Activated CD4-positive, alpha-beta T cell treated with anti-CD3 and anti-CD28 coated beads, Interleukin-2, amount 10 ng/mL, durations not matched to agents 7 days and 5 days (primary cell): ENCODE measurements at places on chromosomes 5 and 9. TPM values are rescaled to one million over a fixed set of nuclear protein-coding genes. Genes with fewer than 3 reads are reported as not detected.
A peak's percentile ranks its signal among the peaks of the same experiment; 100 is the strongest.

PCDHGA10 gene
- total RNA-seq: not detected

C1QTNF3 gene
- 5.2 TPM for total RNA-seq

GRCh38 chr9:98019098-98019497, 36.0 kb downstream of the ANP32B start:
- H3K36me3 ChIP-seq: peaks cover 56% of the 10 kb centered on the region
- no peak for DNase-seq
- no peak overlapping the region for H3K27ac ChIP-seq
- H3K4me1 ChIP-seq: peaks cover 1% of the 10 kb centered on the region
- no peak overlapping the region for H3K4me3 ChIP-seq

DNA sequence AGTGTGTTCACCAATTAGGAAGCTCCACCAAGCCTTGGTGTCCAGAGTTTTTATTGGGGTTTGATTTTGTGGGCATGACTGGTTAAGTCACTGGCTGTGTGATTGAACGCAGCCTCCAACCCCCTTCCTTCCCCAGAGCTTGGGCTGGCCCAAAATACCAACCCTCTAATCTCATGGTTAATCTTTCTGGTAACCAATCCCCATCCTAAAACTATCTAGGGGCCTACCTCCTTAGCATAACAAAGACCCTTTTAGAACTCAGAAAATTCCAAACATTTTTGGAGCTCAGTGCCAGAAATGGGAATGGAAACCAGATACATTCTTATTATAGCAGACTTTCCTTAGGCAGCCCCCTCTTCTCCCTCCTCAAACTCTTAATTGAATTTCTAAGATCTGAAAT, 35.9 kb upstream of the HRH2 start:
- DNase-seq: no peak
- peaks cover 7% of the 10 kb centered on the region for H3K36me3 ChIP-seq
- no peak overlapping the region for H3K27ac ChIP-seq
- H3K4me3 ChIP-seq: no peak overlapping the region

DNA sequence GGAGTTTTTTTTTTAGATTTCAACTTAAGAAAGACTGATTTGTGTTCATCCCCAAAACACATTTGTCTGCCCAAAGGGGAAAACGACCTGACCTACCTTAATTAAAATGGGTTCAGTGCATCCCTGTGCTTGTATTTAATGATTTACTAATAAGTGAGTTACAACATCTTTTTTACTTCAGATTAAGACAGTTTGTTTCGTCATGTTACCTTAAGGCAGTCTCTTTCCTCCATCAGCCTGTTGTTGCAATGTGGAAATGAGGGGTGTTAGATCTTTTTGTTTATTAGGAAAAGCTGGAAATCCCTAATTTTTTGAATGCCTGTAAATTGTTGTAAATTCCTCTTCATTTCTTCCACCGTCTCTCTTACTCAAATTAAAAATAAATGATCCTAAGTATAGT, 177.5 kb downstream of the GDNF start:
- no peaks in the 10 kb centered on the region for H3K27me3 ChIP-seq
- no peak for DNase-seq
- H3K27ac ChIP-seq: no peak overlapping the region

STING1 gene
- total RNA-seq: 175 TPM

MRRF gene
- 34.1 TPM for total RNA-seq

DNA sequence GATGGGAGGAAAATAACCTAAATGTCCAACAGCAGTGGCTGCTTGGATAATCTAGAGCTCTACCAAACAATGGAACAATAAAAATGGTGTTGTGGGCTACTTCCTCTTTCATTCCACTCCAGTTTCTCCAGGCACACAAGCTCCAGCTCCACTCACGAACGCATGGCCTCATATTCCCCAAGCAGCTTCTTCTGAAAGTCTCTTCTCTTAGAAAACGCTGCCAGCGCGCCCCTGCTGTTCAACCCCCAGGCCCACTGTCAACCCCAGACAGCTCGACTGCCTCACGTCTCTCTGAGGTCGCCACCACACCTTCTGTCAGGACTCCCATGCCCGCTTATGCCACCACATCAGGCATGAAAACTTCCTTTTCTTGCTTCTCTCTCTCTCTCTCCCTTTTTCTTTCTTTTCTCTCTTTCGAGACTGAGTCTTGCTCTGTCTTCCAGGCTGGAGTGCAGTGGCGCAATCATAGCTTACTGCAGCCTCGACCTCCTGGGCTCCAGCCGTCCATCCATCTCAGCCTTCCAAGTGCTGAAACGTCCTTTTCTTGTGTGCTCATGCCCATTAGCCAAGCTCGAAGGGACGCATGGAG, 16.2 kb downstream of the OR2V2 start:
- H3K4me3 ChIP-seq: peak overlapping the region; percentile 2
- H3K27me3 ChIP-seq: peaks cover 9% of the 10 kb centered on the region
- H3K36me3 ChIP-seq: no peaks in the 10 kb centered on the region
- H3K27ac ChIP-seq: peak overlapping the region; percentile 87

GRCh38 chr9:34331196-34331595, 1.8 kb downstream of the NUDT2 start:
- no peak for DNase-seq
- no peak overlapping the region for H3K27ac ChIP-seq
- peaks cover 1% of the 10 kb centered on the region for H3K36me3 ChIP-seq
- H3K27me3 ChIP-seq: no peaks in the 10 kb centered on the region

PCDHGA2 gene
- total RNA-seq: not detected

GRCh38 chr5:125244531-125244930, 498.1 kb upstream of the ZNF608 start:
- no peak overlapping the region for H3K4me3 ChIP-seq
- no peaks in the 10 kb centered on the region for H3K36me3 ChIP-seq
- H3K27me3 ChIP-seq: no peaks in the 10 kb centered on the region
- H3K27ac ChIP-seq: no peak overlapping the region
- DNase-seq: no peak

TMEM215 gene
- total RNA-seq: not detected

DNA sequence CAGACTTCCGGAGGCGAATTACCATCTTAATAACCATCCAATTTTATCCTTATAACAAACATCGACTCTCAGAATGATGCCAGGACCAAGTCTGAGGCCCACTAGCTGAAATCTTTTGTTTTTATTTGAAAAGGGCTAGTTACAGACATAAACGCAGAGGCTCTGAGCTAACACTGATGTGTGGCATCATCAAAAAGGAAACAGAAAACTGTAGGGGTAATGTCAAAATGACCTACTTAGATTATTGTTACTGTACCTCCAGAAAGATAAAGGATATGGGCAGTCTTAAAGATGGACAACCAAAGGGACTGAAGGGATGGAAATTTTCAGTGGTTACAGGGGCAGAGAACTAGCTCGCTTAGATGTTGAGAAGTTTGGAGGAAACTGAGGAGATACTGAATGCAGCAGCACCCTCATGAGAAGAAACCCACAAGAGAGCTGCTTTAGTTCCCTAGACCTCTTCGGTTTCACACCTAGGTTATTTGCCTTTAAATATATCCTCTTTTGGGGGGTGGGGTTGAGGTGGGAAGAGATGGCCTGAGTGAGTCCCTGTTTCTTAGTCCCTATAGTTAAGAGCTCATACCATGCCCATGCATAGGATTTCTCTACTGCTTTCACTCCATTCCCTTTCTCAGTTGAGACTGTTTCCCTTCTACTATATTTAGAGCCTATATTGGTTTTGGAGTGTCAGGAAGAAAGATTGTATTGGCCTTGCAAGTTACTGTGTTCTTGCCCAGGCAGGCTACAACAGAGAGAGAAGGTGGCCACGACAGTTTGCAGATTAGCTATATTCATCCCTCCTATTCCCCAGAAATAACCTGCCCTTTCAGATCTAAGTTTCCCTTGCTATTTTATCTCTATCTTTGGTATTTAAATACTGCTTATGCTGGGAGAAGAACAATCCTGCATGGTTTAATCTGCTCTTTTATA, 320.4 kb upstream of the EFNA5 start:
- no peak for DNase-seq
- no peak overlapping the region for H3K27ac ChIP-seq
- no peak overlapping the region for H3K4me3 ChIP-seq
- no peaks in the 10 kb centered on the region for H3K36me3 ChIP-seq
- H3K4me1 ChIP-seq: peaks cover 9% of the 10 kb centered on the region

NEURL1B gene
- total RNA-seq: 8.7 TPM

DNA sequence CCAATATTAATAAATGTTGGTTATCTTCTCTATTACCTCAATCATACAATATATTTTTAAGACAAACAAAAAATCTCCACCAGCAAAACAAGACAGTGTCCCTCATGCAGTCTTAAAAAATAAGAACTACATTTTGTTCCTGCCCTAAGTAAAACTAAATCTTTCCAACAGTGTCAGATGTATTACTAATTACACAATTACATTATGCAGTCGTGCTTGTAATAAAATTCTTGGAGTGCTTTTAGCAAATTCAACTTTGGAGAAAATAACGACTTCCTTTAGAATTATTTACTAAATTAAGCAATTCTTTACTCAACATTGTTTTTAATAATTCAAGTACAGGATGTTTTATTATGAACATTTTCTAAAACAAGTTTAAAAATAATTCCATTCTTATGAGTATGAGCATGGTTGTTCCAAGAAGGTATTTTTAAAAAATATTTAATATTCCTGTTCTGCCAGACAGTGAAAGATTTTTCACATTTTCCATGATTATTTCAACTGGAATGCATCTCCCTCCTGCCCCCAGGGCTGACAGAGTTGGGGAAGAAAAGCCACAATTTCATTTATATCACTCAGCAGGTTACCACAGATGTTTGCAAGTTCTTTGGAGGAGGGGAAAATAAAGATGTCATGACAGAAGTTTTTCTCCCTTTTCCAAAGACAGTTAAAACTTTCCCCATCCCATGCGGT, 137.9 kb downstream of the FAM114A2 start:
- H3K4me3 ChIP-seq: no peak overlapping the region
- no peak for DNase-seq
- H3K4me1 ChIP-seq: no peaks in the 10 kb centered on the region

HDAC3 gene
- total RNA-seq: 70.2 TPM

GRCh38 chr5:145980259-145980658, 43.9 kb downstream of the SH3RF2 start:
- no peak for DNase-seq
- H3K27ac ChIP-seq: no peak overlapping the region
- no peak overlapping the region for H3K4me3 ChIP-seq
- peaks cover 8% of the 10 kb centered on the region for H3K27me3 ChIP-seq
- no peaks in the 10 kb centered on the region for H3K4me1 ChIP-seq

DNA sequence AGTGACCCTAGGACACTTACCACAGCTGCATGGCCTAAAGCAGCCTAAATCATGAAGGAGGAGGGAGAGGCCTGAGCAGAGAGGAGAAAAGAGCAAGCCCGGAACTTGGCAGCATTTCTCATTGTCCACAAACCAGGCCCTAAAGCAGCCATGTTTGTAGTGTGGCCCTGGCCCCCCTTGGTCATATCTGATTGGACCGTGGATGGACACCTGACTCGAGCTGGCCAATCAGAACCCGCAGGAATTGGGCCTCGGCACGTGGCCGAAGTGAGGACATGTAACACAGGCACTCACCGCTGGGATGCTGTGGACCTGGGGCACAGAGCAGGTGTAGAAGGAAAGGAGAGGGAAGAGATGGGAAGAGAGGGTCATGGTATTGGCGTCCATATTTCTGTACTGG, 56.9 kb downstream of the ASS1 start:
- H3K27ac ChIP-seq: no peak overlapping the region
- H3K36me3 ChIP-seq: no peaks in the 10 kb centered on the region
- DNase-seq: no peak
- no peak overlapping the region for H3K4me3 ChIP-seq
- H3K27me3 ChIP-seq: no peaks in the 10 kb centered on the region
- no peaks in the 10 kb centered on the region for H3K4me1 ChIP-seq

DNA sequence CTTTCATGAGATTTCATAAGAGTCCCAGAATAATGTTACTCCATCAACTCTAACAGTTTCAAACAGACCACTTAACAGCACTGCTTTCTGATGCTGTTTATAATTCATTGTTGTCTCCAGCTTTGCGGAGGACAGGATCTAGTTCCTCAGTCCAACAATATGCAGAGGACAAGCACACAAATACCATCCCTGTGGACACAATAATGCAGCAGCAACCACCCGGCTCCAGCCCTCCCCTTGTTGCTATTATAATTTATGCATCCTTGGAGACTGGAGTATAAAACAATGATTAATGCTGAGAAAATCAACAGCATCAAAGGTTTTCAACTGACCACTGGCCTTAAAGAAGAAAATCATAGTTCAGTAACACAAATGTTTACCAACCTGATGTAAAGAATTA, 108.3 kb downstream of the DENND1A start:
- no peaks in the 10 kb centered on the region for H3K27me3 ChIP-seq
- no peak overlapping the region for H3K27ac ChIP-seq
- no peak overlapping the region for H3K4me3 ChIP-seq
- no peaks in the 10 kb centered on the region for H3K36me3 ChIP-seq
- no peak for DNase-seq

DNA sequence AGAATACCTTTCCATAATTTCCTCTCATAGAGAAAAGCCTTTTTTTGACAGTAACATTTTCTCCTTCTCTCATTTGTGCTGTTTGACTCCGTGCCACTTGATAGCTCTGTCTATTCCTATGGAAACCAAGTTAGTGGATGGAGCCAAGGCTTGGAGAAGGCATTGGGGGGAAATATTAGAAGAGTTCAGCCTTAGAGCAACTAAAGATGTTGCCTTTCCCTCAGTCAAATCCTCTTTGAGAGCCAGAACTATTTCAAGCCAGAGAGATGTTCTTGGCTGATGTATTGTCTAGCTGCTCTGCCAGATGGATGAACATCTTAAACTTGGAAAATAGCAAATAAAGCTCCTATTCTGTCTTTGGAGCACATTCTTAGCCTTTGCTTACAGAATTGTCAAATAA, 112.4 kb downstream of the INVS start:
- no peaks in the 10 kb centered on the region for H3K27me3 ChIP-seq
- no peak for DNase-seq
- H3K27ac ChIP-seq: no peak overlapping the region
- H3K4me3 ChIP-seq: no peak overlapping the region

AQP7 gene
- total RNA-seq: 0.23 TPM

- peak overlapping the region; percentile 83 for H3K4me3 ChIP-seq
- H3K36me3 ChIP-seq: peaks cover 5% of the 10 kb centered on the region
- peak overlapping the region; percentile 91 for H3K27ac ChIP-seq
- no peaks in the 10 kb centered on the region for H3K27me3 ChIP-seq
Measured at GRCh38 chr9:127569886-127570401, 42.1 kb upstream of the STXBP1 start.

DNA sequence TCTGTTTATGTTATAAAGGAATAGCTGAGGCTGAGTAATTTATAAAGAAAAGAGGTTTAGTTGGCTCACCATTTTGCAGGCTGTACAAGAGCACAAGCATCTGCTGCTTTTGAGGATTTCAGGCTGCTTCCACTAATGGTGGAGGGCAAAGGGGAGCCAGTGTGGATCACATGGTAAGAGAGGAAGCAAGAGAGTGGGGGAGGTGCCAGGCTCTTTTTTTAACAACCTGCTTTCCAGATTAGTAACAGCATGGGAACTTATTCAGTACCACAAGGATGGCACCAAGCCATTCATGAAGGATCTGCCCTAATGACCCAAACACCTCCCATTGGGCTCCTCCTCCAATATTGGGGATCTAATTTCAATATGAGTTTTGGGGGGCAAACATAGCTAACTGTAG, 40.4 kb downstream of the CCL28 start:
- H3K27me3 ChIP-seq: no peaks in the 10 kb centered on the region
- no peak for DNase-seq
- H3K36me3 ChIP-seq: peaks cover 17% of the 10 kb centered on the region
- no peaks in the 10 kb centered on the region for H3K4me1 ChIP-seq
- H3K4me3 ChIP-seq: no peak overlapping the region
